NCI-H524 treated with DMSO at 0.1 percent for 48 hours (cell line): ENCODE measurements at places on chromosomes 5 and 9.
A peak's percentile ranks its signal among the peaks of the same experiment; 100 is the strongest.

GRCh38 chr5:106860398-106861044, 810.2 kb downstream of the EFNA5 start:
- DNase-seq = no peak

DNA sequence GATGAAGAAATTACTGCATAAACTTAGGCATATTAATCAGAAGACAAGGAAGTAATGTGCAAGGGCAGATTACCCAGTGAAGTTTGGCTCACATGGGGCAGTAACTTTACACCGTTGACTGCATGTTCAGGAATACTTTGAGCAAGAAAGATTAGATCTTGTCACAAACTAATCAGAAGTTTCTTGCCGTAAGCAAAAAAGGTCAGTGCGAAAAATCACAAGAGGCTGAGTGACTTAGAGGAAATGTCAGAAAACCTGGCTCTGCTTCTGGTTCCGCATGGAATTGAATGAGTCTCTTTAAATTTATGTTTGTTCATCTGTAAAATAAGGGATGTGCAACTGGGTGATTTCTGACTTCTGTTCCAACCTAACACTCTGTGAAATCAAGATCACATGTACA, 64.4 kb downstream of the PARP8 start:
- DNase-seq = no peak

- DNase-seq = no peak
Measured at GRCh38 chr5:126002222-126002897, 420.8 kb upstream of the GRAMD2B start.

DNA sequence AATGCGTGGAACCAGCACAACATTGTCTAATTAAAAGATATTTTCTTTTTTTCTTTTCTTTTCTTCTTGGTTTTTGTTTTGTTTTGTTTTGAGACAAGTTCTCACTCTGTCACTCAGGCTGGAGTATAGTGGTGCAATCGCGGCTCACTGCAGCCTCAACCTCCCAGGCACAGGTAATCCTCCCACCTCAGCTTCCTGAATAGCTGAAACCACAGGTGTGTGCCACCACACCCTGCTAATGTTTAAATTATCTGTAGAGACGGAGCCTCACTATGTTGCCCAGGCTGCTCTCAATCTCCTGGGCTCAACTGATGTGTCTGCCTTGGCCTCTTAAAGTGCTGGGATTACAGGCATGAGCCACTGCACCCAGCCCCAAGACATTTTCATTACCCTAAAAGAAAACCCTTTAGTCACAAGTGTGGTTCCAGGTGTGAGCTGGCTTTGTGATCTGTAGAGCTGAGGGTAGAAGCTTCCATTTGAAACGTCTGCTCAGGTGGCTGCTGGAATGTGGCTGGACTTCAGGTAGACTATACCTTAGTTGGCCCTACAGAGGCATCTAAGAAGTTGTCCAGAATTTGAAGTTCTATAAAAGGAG, 19.1 kb upstream of the NEK6 start:
- DNase-seq = no peak

GRCh38 chr5:32443145-32443540, 1.4 kb downstream of the ZFR start:
- DNase-seq = no peak

GRCh38 chr5:38554861-38555260, 1.6 kb downstream of the LIFR start:
- no peak for DNase-seq

GRCh38 chr5:123512611-123513461, 859 bp downstream of the CSNK1G3 start:
- DNase-seq = peak; percentile 1

DNA sequence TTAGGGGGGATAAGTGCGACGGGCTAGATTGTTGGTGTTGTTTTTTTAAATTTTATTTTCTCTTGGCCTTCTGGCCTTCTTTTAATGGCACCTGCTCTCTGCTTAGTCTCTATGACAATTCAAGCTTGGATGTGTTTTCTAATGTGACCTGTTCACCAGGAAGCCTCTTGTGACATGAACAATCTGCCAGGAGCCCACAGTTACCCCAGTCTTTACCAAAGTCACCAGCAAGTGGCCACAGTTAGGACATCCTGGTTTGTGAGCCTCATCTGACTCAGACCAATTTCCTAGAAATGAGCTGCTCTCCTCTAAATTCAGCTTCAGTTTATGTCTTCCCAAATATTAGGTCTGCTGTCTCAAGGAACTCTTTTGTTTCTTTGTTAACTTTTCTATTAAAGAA, 135.8 kb downstream of the TLE4 start:
- DNase-seq = no peak

- no peak for DNase-seq
Measured at GRCh38 chr9:74309654-74310053, 187.5 kb upstream of the RORB start.

- DNase-seq = no peak
Measured at GRCh38 chr5:91408710-91409109, 25.6 kb upstream of the ARRDC3 start.

DNA sequence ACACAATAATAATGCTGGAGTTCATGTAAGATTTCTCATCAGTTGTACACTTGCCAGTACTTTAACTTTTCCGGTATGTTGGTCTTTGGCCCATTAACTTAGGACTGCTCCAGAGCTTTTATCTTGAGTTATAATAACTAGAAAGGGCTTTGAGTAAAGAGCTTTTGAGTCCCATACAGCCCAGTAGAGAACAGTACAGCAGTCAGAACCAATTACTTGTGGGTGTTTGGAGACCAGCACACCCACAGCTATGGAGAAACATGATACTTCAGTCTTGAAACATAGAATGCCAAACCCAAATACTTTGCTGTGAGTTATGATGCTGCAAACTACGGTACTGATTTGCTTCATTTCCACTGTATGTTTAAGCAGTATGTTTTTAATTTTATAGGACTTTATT, 374.3 kb downstream of the CCDC171 start:
- no peak for DNase-seq

- no peak for DNase-seq
Measured at GRCh38 chr9:21470126-21470525, 12.0 kb downstream of the IFNE start.

GRCh38 chr5:124341066-124341858, 405.2 kb downstream of the ZNF608 start:
- DNase-seq = no peak

DNA sequence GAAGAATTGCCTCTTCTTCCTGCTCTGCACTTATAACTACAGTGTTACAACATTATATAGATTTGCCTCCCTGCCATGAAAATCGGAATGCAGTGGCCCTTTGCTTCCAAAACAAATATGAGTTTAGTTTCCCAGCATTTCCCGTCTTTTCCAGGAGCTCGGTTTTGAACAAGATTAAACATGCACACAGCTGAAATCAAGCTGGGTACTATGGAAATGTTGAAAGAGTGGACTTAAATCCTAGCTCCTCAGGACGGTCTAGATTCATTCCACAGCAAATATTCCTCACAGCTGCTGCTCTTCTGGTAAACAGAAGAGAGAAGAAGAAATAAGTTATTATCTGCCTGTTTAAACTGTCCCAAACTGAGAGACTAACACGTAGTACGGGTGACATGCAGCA, 161.4 kb downstream of the PIK3R1 start:
- DNase-seq = no peak

DNA sequence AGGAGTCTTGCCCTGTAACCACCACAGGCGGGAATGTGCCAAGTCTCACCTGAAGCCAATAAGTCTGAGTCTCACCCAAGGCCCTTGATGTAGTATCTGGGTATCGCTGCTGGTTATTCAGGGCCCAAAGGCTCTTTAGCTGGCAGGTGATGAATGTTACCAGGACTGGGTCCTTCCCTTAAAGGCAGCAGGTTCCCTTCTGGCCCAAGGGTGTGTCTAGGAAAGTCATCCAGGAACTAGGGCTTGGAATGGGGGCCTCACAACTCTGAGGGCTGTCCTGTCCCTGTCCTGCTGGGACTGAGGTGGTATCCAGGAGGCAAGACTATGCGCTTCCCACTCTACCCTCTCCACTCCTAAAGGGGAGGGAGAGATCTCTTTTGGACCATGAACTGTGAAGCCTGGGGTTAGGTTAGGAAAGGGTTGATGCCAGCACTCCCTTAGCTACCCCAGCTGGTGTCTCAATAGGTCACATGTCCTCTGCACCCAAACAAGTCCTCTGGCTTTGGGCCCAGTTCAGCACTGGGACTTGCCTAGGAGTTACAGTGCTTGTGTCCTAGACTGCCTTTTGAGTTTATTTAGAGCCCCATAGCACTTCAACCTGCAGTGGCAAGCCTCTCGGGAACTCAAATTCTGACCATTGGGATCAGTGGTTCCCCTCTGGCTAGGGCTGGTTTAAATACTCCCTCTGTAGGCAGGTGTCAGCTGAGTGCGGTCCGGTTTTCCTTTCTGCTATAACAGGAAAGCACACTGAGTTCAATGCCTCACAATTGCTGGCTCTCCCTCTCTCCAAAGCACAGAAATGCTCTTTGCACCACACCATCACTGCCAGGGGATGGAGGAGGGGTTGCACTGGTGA, 22.5 kb upstream of the RANBP3L start:
- DNase-seq = no peak

- no peak for DNase-seq
Measured at GRCh38 chr5:111792471-111793058, 35.6 kb upstream of the NREP start.

GRCh38 chr5:173794901-173795416, 93.2 kb upstream of the CPEB4 start:
- DNase-seq = no peak

- no peak for DNase-seq
Measured at GRCh38 chr5:113606298-113607134, 93.0 kb downstream of the YTHDC2 start.

DNA sequence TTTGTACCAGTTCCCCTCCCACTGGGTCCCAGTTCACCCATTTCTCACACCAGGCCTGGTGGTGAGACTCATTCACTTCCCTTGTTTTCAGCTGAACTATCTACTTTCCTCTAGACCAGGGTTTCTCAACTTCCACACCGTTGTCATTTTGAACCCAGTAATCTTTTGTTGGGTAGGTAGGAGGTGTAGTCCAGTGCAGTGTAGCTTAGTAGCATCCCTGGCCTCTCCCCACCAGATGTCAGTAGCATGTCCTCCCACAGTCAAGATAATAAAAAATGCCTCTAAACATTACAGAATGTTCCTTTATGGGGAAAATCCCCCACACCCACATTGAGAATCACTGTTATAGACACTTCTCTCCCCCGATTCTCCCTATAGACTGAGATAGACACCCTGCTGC, 299.1 kb downstream of the EPB41L4A start:
- no peak for DNase-seq

DNA sequence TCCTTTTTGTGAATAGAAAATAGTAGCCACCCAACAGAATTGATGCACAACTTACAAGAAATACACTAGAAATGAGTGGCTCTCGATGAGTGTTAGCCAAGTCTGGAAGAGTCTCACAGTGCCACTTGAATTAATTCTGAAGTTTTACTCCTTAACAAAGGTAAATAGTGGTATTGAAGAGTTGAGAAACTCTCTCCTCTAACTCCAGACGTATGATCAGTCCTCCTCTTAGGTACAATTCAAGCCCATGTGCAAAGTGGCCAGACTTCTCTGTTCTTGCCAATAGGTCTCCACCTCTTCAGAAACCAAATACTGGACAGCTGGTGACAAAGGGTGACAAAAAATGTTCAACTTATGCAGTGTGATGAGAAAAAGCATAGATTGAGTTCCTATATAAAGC, 38.5 kb upstream of the ADAMTS16 start:
- DNase-seq = no peak

DNA sequence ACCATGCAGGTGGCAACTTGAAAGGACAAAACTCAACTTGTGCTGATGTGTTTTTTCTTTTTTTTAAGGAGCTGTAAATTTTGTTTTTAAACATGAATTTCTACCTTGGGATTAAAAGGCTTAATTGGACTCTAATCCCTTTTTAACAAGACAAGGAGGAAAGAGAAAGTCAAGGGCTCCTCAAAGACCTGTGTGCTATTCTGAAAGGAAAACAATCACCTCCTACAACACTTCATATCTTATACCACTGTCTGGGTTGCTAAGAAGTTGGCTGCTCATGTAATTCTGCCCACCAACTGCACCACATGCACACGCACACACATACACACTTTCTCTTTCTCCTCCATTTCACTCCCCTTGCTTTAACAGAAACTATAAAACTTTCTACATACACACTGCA, 78.6 kb downstream of the SH3RF2 start:
- DNase-seq = peak; percentile 79

GRCh38 chr5:42361315-42361688, 61.9 kb upstream of the GHR start:
- no peak for DNase-seq

DNA sequence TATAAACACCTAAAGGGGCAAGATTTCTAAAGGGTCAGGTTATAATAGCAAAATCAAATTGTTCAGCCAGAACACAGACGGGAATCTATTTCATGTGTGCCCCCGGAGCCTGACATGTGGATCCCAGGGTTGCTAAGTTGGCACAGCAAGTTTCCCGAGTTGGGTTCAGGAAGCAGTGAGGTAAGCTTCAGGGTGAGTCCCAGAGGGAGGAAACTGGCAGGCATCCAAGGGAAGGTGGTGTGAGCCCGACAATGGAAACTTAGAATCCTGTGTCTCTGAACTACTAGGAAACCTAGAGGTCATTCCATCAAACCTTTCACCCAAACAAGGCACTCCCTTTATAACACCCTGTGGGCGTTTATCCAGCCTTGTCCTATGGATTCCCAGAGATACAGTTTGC, 98.4 kb downstream of the ADRB2 start:
- DNase-seq = no peak

- no peak for DNase-seq
Measured at GRCh38 chr5:157444224-157444623, 15.8 kb upstream of the NIPAL4 start.

- peak; percentile 86 for DNase-seq
Measured at GRCh38 chr5:158843305-158843704, 256.4 kb downstream of the EBF1 start.

DNA sequence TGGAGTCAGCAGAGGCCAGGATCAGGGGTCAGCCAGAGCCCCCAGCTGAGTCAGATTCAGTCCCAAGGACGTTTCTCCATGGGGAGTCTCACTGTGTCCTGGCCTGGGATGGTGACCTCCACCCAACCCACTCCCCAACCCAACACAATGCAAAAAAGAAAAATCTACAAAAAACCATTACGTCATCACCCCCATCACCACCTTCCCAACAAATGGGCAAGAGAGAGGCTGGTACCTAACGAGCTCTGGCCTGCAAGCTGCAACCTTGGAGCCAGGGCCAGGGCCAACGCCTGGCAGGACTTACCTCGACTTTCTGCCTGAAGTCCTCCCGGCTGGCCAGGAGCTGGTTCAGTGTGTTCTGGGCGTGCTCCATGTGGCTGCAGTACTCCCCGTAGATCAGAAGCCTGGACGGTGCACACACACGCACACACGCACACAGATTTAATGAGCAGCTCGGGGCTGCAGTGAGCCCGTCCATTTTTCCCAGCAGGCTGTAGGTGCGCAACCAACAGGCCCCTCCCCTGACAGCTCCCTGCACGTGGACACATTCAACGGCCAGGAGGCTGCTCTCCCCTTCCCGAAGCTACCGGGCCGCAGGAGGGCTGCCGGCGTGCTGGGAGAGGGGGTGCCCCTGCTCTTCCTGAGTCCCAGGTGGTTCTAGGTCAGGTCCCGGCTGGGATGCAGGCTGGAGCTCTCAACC, 59.4 kb upstream of the SARDH start:
- DNase-seq = no peak

- no peak for DNase-seq
Measured at GRCh38 chr5:10600626-10601245, 36.9 kb downstream of the ANKRD33B start.

GRCh38 chr5:173743641-173744343, 127.3 kb upstream of the BOD1 start:
- no peak for DNase-seq

- no peak for DNase-seq
Measured at GRCh38 chr5:116084287-116084691, 536 bp upstream of the COMMD10 start.

- peak; percentile 85 for DNase-seq
Measured at GRCh38 chr9:107404161-107404560, 85.4 kb downstream of the KLF4 start.

- DNase-seq = no peak
Measured at GRCh38 chr5:170508036-170508435, 4.2 kb downstream of the KCNIP1 start.
